ENCODE measurements at places on chromosomes 13 and 19. TPM values are rescaled to one million over a fixed set of nuclear protein-coding genes. Genes with fewer than 3 reads are reported as not detected.

- DNase-seq: no peak
These were observed 73.0 kb downstream of the NALCN start for GRCh38 chr13:101343128-101343787.

DNA sequence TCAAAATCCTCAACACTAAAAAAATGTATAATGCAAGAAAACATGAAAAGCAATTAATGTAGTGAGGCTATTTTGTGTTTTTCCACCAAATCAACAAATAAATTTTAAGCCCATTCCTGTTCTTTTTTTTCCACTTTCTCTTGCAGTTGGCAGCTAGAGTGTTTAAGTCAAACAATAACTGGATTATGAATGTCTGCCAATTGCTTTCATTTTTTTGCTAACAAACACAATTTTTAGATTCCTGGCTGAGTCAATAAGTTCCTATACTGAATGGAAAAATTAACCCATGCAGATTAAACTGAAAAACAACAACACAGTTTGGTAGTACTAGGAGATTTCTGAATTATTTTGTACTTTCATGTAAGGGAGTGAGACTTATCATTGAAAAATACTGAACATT is 232.4 kb downstream of the SLITRK5 start:
- DNase-seq: no peak

- DNase-seq: no peak
These were observed 10.1 kb downstream of the AP2S1 start for GRCh38 chr19:46840498-46840942.

DNA sequence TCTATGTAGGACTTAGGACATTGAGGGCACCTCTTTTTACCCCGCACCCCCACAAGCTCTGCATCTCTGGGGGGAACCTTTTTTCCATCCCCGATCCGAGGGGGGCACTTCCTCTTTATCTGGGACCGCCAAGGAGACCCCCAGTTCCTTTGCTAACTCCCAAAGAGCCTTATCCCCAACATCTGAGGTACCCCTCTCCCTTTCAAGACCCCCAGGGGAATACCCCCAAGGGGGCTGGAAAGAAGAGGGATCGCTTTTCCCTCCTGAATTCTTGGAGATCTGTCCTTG is 1.1 kb downstream of the TNFSF9 start:
- DNase-seq: no peak

- no peak for DNase-seq
These were observed 21.2 kb downstream of the HNRNPM start for GRCh38 chr19:8466018-8466417.

DNA sequence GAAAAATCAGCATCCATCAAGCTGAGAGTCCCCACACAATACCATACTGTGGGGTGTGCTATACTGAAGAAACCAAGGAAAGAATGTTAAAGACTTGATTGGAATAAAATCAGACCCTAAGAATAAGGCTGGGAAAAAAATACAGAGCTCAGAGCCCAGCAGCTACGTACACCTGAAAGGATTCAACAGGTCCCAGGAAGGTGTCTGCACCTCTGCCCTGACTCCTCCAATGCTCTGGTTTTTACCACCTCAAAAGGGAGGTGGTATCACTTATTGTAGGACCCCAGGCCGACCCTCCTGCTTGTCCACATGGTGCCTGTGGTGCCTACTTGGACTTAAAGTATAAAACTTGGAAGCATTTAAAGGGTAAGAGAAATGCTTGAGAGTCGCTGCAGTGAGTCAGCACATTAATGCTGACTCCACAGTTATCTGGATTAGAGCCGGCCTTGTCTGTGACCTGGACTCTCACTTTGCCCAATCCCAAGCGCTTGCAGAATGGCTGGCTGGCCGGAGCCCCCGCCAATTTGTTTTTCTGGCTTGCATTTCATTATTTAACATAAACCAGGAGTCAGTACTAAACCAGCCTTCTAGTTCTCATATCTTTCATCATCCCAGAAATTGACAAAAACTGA is 110.1 kb downstream of the FGF14 start:
- DNase-seq: no peak

The WDR87 gene
- total RNA-seq: not detected
